Glutamatergic neuron (in vitro differentiated cells): ENCODE measurements at places on chromosomes 1 and 21. TPM values are rescaled to one million over a fixed set of nuclear protein-coding genes. Genes with fewer than 3 reads are reported as not detected.

DNA sequence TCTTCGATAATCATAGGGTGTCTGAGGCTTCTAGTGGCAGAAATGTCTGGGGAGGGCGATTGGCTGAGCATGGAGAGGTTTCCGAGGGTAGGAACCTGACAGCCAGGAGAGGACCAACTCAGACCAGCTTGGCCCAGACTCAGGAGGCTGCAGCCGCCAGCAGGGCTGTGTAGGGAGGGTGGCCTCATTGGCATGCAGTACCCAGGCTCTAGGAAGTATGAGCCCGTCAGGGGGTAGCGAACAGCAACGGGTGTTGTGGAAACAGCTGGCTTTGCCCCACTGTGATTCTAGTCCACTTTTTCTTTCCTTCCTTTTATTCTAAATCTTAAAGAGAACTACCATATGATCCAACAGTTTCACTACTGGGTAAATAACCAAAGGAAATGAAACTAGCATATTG lies 103.3 kb downstream of the DIRAS3 start:
- no peaks in the 10 kb centered on the region for H3K36me3 ChIP-seq
- peaks cover 9% of the 10 kb centered on the region for H3K4me1 ChIP-seq
- H3K4me3 ChIP-seq: no peak overlapping the region
- DNase-seq: no peak
- no peak overlapping the region for H3K27ac ChIP-seq

GRCh38 chr1:161200421-161200991 lies 1.7 kb upstream of the ADAMTS4 start:
- peaks cover 6% of the 10 kb centered on the region for H3K27me3 ChIP-seq
- peak overlapping the region; percentile 98 for H3K27ac ChIP-seq
- peaks cover 25% of the 10 kb centered on the region for H3K4me1 ChIP-seq
- no peak for DNase-seq

Gene DUSP10
- total RNA-seq: 21.5 TPM

- H3K4me3 ChIP-seq: no peak overlapping the region
- no peaks in the 10 kb centered on the region for H3K36me3 ChIP-seq
- peaks cover 3% of the 10 kb centered on the region for H3K4me1 ChIP-seq
- H3K27me3 ChIP-seq: peaks cover 3% of the 10 kb centered on the region
These were observed 12.7 kb upstream of the RAB4A start for GRCh38 chr1:229258031-229258756.
